Stimulated activated naive CD4-positive, alpha-beta T cell (primary cell): ENCODE measurements at places on chromosomes 12 and 14.
A peak's percentile ranks its signal among the peaks of the same experiment; 100 is the strongest.

DNA sequence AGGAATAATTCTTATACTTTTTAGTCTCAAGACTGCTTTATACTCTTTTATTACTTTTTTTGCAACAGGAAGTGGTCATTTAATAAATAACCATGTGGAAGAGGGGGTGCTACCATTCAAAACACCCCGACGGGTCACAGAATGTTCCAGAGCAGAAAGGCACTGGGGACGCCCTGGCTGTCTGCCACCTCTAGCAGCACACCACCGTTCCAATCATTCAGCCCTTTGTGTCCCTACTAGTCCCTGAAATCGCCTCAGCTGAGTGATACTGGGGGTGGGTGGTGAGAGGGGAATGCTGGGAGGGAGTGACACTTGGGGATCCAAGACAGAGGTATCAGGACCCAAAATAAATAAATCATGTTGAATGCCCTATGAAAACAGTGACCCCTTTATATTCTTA is 52.4 kb downstream of the MON2 start:
- DNase-seq = no peak

DNA sequence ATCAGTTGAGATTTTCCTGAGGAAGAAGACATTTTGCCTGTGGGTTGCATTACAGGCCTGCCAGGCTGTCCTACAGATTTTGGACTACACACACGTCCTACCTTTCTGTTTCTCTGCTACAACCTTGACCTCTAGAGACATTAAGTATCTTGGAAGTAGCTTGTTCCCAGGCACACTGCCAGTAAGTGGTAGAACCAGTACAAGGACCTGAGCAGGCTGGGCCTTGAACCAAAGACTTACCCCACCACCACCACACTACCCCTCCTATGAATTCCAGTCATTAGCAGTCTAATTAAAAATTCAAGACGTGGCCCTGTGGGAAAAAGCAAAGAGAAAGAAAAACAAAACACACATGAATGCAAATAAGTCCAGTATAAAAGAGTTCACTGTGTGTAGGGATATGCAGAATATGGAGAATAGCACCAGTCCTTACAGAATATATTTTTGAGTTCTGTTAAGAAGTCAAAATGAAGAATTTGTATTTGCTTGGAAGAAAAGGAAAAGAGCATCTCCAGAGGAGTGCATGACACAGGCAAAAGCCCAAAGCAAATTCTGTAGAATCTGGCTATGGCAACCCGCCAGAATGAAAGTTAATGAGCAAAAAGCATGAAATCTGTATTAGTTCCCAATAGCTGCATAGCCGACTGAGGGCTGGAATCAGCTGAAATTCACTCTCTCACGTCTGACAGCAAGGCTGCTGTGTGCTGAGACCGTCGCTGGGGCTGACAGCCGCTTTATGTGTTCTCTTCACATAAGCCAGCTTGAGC is 74.3 kb upstream of the ST8SIA1 start:
- DNase-seq = no peak

DNA sequence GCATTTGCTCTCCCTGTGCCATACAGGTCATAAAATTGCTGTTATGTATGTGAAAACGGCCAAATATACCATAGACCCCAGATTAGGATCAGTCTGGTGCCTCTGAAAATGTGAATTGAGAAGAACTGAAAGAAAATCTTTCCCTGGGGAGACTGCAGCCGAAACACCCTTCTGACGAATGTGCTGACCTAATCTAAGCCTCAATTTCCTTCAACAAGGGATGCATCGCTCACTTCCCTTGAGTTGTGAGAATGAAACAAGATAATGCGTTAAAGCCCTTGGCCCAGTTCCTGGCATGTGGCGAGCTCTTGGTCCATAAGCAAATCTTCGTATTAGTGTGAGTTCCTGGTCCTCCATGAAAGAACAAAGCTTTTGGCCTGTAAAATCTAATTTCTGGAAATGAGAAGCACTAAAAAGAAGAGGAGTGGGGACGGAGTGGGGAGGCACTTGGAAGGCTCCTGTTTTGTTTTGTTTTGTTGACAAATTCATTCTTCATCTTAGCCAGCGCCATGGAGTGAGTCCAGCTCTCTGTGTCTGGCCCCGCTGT is 49.5 kb upstream of the RTRAF start:
- no peak for DNase-seq

DNA sequence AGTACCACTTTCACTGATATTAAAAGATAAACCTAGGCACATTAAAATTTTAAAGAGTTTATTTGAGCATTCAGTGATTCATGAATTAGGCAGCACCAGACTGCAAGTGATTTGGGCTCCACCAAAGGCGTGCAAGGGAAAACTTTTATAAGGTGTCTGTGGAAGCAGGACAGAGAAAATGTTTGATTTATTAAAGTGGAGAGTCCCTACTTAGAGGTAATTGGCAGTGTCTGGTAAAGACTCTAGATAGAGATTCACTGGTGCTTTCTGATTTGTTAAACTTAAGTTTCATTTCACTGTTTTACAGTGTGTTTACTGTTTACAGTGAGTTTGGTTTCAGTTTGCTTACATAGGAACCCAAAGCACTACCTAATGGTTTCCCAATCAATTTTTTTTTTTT is 72.8 kb downstream of the ANKS1B start:
- no peak for DNase-seq

- no peak for DNase-seq
Observed at GRCh38 chr14:98408713-98409112, 863.3 kb downstream of the BCL11B start.

DNA sequence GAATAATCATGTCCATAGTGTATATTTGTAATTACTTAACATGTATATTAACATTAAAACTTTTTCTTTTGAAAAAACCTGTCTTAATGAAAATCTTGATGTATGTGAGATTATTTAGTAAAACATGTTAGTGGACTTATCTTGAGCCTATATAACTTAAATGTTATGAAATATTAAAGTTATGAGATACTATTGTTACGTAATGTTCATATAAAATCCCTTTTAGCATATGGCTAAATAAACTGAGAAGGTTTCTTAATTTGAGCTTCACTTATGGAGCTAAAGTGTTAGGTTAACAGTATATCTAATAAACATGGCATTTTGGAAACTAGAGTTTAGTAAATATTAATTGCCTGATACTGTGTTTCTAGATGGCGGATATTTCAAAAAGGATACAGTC is 59.9 kb downstream of the MIA2 start:
- DNase-seq = no peak

- DNase-seq = no peak
Observed at GRCh38 chr12:101566318-101566717, 28.5 kb upstream of the MYBPC1 start.

GRCh38 chr12:45725631-45726602 is 3.6 kb upstream of the ARID2 start:
- peak; percentile 66 for DNase-seq

DNA sequence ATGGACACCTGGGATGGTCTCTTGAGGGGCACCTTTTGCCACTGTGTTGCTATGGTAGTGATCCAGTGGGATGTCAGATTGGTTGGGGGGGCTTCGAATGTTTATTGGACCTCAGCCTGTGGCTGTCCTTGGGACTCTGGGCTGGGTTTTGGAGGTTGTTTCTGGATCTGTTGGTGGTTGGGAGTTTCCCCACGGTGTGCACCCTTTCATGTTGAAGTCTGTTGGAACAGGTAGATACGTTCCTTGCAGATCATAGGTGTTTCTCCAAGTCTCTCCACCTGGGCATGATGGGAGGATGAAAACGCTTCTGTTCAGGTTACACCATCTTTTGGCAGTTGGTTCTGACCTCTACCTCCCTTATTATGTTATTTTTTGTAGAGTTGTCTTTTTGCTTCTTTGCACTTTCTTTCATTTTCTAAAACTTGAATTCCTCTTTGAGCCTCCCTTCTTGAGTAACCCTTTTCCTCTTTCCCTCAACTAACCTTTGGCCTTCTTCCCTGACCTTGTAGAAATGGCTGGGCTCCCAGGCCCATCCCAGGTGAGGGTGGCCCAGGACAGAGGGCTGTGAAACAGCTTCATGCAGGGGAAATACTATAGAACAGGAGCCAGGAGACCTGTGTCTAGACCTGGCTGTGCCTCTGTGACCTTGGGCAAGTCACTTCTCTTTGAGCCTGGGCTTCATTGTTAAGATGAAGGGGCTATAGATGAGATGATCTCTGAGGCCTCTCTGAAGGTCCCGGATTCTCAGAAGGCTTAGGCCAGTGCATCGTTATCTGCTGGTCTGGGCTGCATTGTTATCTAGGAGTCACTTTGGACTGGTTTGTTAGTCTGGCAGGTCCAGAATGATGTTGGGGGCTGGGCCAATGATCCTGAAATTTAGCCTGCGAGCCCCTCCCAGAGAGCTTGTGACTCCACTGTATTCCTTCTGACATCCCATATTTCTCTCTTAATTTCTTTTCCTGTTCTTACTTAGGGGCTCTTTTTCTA is 2.0 kb downstream of the ATN1 start:
- DNase-seq = no peak

DNA sequence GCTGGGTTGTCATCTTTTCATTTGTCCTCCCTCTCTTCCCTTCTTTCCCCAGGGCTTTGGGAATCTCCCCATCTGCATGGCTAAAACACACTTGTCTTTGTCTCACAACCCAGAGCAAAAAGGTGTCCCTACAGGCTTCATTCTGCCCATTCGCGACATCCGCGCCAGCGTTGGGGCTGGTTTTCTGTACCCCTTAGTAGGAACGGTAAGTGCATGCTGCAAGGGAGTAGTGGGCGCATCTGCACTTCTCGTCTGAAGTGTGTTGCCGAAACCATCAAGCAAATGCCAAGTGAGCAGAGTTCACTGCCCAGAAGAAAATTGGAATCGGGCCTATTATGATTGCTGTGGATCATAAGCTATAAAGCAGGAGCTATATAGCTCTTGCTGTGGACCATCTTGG is 10.6 kb upstream of the AKAP5 start:
- no peak for DNase-seq

DNA sequence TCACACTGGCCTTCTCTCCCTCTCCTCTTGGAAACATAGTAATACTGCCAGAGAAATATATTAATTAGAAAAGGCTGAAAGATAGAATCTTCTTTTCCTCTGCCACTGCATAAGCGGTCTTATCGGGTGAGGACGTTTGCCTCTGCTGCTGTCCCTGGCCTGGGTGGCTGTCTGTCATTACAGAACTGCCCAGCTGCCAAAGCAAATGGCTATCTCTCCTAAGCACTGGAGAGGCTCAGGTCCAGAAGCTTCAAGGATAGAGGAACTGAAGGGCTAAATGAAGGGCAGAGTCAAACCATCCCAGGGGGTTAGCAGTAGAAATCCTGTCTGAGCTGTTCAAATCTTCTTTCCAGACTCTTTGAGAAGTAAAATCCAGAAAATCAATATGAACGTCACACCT is 198.6 kb upstream of the CAND1 start:
- no peak for DNase-seq

GRCh38 chr12:53214687-53215455 is 7.8 kb upstream of the ITGB7 start:
- no peak for DNase-seq

- DNase-seq = no peak
Observed at GRCh38 chr14:68926236-68926635, 52.9 kb downstream of the ACTN1 start.

DNA sequence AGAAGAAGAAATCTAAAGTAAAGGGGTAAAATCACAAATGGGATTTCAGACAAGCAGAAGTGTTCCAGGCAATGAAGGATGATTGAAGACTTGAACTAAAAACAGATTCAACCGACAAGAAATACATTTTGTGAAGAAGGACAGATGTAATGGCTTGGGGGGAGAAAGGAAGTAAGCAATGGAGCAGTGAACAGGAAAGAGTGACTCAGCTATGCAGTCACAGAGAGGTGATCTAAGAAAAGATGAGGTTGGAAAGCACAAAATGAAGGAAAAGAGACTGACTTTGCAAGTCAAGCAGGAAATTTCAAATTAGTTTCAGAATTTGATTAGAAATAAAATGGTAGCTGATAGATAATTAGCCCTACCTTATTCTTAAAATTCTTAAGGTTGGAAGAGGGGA is 66.5 kb downstream of the PUS7L start:
- DNase-seq = no peak

DNA sequence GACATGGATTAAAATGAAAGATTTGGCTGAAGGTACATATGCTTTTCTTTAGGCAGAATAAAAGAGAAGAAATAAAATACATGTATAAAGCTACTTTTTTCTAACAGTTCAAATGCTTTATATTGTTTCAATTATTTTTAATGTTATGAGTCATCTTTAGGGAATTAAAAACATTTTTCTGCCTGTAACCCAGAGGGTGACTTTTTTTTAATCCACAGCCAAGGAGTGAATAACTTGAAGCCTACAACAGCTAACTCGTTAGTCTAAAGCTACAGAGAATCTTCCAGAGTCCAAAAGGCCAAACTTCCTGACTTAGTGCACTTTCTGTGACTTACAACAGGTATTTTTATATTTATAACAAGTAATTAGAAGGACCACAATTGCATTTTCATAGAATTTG is 151.6 kb downstream of the SEC23A start:
- DNase-seq = no peak

- DNase-seq = no peak
Observed at GRCh38 chr12:16350682-16351081, 3.2 kb downstream of the MGST1 start.

DNA sequence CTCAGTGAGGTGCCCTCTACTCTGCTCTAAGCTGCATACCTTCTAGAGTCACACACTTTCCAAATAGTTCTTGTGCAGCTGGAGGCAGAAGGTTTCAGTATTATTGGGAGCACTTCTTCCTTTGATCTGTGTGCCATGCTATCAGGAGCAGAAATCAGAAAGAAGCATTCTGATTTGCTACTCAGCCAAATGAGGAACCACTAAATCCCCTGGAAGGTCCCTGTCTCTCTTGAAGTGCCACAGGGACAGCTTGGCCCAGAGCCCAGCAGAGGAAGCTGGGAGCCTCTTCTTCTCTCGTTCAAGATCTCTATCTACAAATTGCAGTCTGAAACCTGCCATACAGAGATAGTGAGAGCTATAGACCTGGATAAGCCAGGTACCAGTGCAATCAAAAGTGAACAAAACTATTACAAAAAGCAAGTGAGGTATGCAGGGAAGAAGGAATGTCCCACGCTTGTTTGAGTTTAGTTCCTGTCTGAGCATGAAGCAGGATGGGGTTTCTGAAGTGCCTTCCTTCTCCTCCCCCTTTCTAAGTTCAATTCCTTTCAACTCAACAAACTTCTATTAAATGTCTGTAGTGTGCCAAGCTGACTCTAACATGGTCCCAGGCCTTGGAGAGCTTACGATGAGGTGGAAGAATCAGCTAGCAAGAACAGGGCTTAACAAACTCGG is 100.9 kb upstream of the PARP11 start:
- DNase-seq = peak; percentile 64

DNA sequence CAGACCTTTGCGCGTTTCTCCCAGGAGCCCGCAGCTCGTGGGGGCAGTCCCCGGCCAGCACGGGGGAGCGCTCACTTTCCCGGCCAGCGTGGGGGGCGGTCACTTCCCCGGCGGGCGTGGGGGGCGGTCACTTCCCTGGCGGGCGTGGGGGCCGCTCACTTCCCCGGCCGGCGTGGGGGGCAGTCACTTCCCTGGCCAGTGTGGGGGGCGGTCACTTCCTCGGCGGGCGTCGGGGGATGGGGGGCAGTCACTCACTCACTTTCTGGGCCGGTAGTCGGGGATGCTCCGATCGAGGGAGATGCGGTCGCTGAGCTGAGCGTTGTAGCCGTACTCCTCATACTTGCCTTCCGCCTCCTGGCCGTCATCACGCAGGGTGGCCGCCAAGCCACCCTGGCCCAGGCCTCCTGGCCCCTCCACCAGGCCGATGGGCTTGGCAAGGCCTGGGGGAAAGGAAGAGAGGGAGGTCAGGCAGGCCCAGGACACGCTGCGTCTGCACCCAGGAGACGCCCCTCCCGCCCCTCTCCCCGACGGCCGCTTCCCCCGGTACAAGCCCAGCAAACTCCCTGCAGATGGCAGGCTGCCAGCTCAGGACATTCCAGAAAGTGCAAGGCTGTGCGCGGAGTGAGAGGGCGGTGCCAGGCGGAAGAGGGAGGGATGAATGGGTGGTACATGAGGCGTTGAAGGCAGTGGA is 43.3 kb downstream of the GALNT9 start:
- no peak for DNase-seq

GRCh38 chr14:67638642-67639041 is 18.9 kb downstream of the ARG2 start:
- DNase-seq = no peak
